NCI-H1105 (cell line): ENCODE measurements at places on chromosomes 7 and 10.
A peak's percentile ranks its signal among the peaks of the same experiment; 100 is the strongest.

DNA sequence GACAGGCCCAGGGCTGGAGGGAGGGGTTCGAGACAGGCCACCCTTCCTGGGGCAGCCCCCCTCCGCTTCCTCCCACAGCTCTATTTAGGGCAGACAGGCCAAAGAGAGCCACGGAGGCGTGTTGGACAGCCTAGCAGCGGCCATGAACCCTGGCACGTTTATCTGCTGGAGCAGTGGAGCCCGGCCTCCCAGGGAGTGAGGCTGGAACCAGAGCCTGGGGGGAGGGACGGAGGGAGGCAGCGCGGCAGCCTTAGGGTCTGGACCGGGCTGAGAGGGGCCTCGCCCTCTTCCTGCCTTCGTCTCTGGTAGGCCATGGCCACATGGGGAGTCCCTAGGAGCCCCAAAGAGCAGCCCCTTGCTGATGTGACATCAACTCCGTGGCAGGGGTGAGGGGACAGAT lies 17.1 kb downstream of the UNCX start:
- no peak for DNase-seq

GRCh38 chr10:31171402-31172083 lies 139.9 kb upstream of the ZNF438 start:
- no peak for DNase-seq

- no peak for DNase-seq
These were observed 38.1 kb downstream of the GDI2 start for GRCh38 chr10:5774987-5775620.

GRCh38 chr10:45147000-45147399 lies 146.3 kb downstream of the ZNF22 start:
- no peak for DNase-seq

DNA sequence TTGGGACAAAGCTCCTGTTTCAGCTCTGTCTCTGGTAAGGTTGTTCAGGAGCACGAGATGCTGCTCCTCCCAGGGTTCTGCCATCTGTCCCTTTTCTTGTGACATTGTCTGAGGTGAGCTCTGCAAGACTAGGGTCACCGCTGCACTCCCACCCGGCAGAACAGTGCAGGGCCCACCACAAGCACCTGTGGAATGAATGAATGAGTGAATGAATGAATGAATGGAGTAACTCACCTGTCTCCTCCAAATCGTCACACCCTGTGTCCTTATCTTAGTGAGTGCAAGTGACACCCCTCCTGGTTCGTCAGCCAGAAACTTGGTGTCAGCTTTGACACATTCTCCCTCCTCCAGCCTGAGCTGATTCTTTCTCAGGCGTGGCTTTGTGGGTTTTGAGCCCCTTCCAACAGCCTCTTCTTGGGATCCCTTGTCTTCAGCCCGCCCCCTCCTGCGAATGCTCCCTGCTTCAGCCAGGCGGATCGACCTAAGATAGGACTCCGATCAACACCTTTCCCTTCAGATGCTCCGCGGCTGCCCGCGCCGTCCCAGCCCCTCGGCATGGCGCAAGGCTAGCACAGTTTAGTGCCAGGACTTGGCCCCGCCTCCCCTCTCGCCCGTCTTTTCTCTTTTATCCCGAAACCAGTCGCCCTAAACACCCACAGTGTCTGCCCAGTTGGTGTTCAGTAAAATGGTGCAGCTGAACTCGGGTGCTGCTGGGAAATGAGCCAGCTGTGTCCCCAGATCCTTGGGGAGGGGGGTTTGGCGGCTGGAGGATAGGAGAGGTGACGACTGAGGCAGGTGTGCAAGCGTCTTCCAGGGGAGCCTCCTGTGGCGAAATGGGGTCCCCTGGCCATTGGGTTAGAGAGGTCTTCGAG lies 89.3 kb downstream of the BEND7 start:
- peak; percentile 4 for DNase-seq

GRCh38 chr10:23927576-23928325 lies 281.2 kb upstream of the KIAA1217 start:
- no peak for DNase-seq

- DNase-seq, result no peak
These were observed 70.3 kb upstream of the SHH start for GRCh38 chr7:155882596-155882995.

DNA sequence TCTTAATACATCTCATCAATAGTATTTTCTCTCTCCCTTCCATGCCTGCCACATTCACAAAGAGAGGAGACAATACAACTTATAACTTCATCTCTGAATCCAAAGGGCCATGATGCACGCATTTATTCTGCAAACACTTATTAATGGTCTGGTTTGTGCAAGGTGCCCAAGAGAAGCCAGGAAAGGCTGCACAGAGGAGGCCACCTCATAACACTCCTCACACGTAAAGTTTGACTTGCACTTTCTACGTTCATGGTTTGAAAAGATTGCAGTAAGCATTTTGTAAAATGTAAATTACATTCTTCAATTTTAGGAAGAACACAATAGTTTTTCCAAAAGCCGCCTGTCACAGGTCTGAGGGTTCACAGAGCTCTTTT lies 1.2 kb upstream of the PALS2 start:
- no peak for DNase-seq

DNA sequence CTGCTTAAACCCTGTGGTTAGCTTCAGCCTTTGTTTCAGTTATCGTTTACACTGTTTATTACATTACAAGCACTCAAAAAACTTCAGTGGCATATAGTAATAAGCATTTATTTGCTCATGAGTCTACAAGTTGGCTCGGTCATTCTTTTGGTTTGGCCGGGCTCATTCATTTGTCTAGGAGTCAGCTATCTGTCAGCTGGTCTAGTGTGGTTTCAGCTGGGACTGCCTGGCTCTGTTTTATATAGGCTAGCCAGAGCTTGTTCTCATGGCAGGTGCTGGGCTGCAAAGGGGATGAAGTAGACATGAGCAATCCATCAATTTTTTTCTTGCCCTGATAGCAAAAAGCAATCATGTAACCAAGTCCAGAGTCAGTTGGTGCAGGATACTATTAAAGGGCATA lies 103.6 kb downstream of the MKLN1 start:
- peak; percentile 94 for DNase-seq

DNA sequence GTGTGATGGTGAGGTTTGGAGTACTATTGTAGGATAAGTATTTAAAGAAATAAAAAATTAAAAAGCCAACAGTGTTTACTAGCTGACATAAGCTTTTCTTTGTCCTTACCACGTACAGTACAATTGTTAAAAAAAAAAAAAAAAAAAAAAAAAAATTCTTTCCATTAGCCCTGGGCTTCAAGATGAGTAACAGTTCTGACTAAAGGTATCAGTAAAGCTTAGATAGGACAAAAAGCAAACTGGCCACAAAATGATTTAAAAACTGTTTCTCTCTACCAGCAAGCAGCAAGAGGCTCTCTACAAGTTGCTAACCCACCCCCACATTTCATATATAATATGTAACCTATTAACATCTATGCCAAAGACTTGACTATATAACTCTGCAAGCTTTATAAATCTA lies 17.5 kb downstream of the HYCC1 start:
- no peak for DNase-seq

DNA sequence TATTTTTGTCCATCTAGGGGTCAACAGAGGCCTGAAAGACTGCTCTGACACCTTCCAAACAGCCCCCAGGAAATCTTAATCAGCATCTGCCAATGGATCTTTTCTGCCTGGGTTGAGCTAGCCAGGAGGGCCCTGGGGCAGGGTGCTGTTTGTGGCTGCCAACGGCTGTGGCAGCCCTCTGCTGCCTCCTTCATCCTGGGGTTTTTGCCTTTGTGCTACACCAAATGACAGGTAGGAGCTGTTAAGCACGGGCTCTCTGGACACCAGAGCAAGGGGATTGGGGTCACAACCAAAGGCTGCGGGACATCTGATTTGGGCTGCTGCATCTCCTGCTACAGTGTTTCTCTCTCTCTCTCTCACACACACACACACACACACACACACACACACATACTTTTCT lies 2.0 kb upstream of the KIAA1217 start:
- no peak for DNase-seq

GRCh38 chr7:133709036-133709880 lies 417.9 kb upstream of the LRGUK start:
- DNase-seq, result no peak

DNA sequence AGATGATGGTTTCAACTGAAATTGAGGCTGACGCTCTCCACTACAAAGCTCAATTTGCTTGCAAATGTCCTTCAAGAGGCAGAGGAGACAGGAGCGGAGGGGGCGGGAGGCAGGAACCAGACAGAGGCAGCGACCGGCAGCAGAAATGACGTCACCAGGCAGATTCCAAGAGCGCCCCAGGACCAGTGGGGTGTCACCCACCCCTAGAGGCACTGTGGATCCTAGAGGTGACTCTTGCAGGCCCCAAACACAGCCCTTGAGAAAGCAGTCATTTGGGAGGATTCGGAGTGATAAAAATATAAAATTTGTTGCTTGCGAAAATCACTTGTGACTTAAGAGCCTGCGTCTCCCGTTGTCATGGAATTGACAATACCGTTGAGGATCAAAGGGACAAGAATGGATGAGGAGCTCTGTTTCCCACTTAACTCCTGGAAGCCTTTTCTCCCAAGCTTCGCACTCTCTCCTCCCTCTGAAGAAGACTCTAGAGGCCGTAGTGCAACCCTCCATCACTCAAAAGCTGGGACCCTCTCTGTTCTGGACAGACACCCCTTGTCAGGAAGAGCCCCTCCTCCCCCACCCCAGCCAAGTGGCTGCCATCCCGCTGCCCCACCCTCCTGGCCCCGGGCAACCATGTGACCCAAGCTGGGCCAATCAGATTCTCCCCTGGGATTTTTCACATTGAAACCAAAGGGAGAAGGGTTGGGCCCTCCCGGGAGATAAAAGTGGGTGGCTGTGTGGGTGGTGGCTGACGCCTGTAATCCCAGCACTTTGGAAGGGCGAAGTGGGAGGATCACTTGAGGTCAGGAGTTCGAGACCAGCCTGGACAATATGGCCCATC lies 16.3 kb upstream of the SLC29A4 start:
- DNase-seq, result no peak

DNA sequence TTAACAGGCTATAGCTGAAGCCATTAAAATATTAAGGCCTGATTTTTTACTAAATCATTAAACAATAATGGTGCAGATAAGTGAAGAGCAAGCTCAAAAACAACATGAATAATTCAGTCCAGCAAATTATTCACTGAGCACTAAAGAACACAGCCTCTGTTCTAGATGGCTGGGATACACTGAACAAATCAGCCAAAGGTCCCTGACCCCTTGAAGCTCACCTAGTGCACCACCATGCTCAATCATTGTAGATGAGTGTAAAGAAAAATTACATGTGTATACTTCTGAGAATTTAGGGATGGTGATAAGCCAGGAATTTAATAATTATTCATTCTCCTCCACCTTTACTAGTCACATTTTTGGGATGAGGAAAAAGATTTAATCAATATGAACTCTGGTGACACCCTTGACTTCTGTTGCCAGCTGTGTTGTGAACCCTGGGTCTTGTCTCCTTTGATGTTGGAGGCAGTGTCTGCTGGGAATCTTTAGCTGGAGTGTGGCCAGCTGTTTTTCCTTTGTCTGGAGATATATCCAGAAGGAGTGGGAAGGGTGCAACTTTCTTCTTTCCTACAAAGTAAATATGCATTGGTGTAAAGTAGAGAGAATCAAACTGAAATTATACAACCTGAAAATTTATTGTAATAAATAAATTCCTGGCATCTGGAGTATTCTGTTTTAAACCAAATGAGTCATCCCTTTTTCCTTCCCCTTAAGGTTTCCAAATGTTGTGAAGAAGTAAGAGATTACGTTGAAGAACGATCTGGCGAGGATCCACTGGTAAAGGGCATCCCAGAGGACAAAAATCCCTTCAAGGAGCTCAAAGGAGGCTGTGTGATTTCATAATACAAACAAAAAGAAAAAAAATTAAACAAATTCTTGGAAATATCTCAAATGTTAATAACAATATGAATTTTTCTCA lies 4.0 kb downstream of the GNGT1 start:
- DNase-seq, result no peak

DNA sequence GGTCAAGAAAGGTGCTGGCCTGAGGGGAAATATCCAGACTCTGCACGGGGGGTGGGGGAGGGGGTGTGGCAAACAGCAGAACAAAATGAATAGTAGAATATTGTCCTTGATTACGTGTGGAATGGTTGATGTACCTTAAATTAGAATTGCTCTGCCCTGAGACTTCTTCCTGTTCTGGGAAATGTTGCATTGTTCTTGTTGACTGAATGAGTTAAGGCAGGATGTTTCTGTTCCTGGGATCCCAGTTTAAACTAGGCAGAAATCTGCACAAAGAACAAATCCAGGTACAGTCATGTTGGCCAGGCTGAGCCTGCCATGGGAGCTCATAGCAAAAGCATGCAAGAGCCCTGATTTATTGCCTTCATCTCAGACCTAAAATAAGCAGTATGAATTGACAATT lies 558.7 kb upstream of the VSTM2A start:
- no peak for DNase-seq

DNA sequence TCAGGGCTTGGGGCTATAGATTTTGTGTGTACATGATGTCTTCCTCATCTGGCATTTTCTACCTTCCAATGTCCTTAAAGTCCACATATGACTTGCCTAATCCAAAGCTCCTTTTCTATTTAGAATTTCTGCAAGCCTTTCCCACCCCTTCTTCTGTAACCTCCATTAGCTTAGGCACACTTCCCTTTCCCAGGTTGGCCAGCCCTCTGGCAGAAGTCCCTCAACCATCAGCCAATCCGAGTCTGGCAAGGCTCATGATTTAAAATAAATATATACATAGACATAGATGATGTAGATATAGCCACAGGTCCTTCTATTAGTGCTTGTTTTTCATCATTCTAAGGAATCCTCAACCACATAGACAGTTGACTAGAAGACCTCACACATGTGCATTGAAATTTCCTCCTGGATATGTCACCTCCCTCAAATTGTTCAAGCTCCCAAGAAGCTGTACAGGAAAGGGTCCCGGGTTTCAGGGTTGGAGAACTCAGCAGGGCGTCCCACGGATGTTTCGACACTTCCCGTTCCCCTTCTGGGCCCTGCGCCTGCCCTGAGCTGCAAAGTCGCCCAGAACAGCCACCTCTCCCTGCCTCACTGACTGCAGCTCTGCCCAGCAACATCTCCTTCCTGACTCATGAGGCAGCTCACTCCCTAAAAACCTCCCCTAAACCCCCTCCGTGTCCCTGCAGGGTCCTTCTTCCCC lies 20.4 kb upstream of the PIK3AP1 start:
- no peak for DNase-seq

GRCh38 chr7:141288626-141289025 lies 214.8 kb downstream of the TMEM178B start:
- peak; percentile 53 for DNase-seq

GRCh38 chr7:115116773-115117715 lies 195.2 kb downstream of the MDFIC start:
- DNase-seq, result no peak

DNA sequence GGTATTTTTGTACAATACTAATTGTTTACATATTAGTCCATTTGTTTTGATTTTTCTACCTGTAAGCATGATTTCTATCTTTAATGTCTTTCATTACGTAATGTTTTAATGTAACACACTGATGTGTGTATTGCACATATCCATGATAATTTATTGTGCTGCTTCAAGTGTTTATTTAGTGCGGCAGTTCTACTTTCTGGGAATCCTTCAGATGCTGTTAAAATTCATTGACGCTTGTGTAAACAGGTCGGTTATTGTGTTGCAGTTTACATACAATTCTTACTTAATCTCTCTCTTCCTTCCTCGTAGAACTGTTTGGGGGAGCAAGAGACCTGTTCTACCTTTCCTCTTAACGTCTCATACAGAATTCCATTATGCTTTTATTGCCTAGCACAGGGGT lies 6.9 kb downstream of the TMEM60 start:
- DNase-seq, result peak; percentile 4
